GM12878 (cell line): ENCODE measurements at places on chromosomes 2 and 18.

DNA sequence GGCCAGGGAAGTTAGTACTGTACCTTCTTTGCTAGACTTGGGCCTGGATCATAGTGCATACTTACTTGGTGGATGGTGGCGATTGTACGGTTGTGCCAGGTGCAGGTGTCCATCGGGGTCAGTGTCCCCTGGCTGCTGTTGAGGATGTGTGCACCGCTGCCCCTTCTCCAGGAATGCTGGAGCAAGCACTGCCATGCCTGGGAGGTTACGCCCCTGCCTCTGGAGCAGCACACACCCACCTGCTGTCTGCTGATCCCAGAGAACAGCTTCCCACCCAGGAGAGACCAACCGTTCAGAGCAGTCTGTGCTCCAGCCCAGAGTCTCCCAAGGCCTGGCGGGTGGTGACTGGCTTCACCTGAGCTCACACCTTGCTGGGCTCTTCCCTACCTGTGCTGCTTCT lies 286.8 kb upstream of the HS6ST1 start:
- DNase-seq, result no peak

- DNase-seq, result no peak
Observed at GRCh38 chr2:118224895-118225311, 136.6 kb downstream of the INSIG2 start.

DNA sequence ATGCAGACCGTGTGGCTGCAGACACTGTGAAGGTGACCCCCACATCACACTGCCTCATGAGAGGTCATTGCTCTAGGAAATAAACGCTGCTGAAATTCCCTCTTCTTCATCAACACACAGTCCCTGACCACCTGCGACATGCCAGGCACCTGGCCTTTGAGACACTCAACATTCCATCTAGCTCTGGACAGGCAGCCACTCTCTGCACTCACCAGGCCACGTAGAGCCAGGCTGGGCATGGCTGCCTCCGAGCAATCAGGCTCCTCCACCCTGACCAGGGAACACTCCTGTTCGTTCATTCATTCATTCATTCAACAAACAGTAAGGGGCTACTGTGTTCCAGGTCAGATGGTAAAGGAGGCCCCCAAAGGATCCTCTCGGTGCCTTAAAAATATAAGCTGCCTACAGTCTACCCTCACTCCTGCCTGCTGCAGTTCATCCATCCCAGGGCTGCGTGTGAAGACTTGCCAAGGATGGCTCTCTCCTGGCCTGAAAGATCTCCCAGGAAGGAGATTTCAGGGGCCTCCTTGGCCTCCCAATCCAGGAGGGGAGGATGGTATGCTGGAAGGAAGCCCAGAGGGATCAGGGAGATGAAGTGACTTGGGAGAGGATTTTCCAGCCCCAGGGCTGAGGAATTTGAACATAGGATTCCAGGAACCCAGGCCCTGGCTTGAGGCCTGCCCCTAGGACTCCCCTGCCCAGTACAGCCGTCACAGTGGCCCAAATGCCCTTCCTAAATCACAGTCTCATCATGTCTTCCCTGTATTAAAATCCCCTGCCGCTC lies 66.7 kb downstream of the TNS1 start:
- no peak for DNase-seq

GRCh38 chr2:165837122-165837521 lies 43.1 kb upstream of the GALNT3 start:
- DNase-seq, result no peak

- no peak for DNase-seq
Observed at GRCh38 chr2:159546716-159547430, 69.5 kb downstream of the BAZ2B start.

DNA sequence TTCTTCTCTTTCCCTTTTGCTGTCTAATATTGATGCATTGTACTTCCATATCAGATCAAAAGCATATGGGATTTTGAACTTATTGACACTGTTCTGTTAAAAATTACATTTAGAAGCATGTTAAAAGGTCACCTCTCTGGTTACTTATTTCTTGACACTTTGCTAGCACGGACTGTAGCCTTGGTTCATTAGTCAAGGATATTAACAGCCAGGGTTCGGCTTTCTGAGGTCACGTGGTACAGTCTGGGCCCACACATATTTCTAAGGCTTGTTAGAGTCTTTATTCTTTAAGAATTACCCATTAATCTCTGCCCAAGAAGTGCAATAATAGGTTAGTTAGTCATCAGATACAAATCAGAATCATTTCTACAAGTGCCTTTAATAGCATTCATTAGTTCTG lies 1035.8 kb upstream of the FANCL start:
- DNase-seq, result no peak

GRCh38 chr2:181823405-181823804 lies 68.1 kb upstream of the ITPRID2 start:
- DNase-seq, result no peak

- no peak for DNase-seq
Observed at GRCh38 chr2:158618891-158619490, 162.2 kb downstream of the PKP4 start.

DNA sequence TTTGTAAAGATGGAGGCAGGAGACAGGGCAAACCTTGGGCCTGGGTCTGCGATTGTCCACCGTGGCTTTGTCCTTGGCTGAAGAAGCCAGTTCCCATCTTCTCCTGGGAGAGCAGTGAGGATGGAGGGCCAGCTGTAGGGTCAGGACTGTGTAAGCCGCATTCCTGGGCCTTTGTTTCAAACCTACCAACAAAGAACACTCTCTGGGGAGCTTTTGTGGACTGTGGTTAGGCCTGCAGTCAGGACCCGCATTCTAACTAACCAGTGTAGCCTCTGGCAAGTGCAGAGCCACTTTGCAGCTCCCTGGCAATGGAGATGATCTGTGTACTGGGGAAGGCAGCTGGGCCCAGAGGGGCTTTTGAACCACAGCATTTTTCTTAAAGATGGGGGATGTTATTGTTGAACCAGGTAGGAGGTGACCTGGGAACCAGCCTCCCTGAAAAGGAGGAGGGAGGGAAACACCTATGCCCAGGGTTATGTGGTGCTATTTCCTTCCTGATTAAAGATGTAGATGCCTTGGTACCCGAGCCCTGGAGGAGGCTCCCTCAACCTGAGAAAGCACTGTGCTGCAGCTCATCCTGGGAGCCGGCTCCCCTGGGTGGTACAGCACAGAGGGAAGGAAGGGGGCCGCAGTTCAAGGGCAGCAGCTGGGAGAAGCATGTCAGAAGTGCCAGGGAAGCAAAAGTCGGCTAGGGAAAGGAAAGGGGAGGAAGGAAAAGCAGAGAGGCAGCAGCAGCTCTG lies 12.7 kb upstream of the SMAD4 start:
- DNase-seq, result no peak

- no peak for DNase-seq
Observed at GRCh38 chr2:166381-166780, 97.5 kb downstream of the SH3YL1 start.

- no peak for DNase-seq
Observed at GRCh38 chr2:171791361-171791760, 102.7 kb downstream of the SLC25A12 start.

GRCh38 chr2:20035955-20036666 lies 15.3 kb downstream of the LAPTM4A start:
- DNase-seq, result no peak

DNA sequence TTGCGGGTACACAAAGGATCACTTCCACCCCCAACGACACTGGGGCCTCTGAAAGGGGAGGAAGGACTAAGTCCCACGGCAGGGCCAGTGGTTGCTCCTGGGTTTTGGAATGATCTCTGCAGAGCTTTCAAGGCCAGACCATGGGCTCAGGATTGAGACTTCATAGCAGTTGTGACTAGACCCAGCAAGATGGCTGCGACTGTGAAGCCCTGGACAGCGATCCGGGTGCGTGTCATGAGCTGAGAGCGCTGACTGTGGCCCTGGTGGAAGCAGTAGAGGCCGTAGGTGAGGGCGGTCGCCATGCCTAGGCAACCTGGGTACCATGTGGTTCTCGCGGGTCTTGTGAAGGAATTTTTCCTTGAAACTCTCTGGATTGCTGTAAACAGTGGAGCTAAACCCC lies 27.3 kb downstream of the NCL start:
- DNase-seq, result no peak

- DNase-seq, result no peak
Observed at GRCh38 chr2:238302087-238302486, 13.7 kb upstream of the PER2 start.

GRCh38 chr2:2642906-2643890 lies 312.1 kb upstream of the MYT1L start:
- DNase-seq, result no peak

DNA sequence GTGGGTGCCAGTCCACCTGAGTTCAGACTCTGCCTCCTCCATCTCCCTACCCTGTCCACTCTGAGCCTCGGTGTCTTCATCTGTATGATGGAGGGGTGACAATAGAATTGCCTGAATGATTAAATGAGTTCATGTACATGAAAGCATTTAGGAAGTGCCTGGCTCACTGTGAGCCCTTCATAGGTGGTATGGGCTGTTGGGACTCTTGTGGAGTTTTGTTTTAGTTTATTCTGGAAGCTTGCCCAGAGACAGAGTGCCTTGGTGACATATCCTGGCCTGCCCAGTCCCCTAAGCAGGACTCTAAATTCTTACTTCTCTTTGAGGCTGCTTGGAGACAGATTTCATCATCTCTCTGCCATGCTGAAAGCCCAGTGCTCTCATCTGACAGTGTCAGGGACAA lies 24.5 kb upstream of the GIGYF2 start:
- DNase-seq, result no peak

- no peak for DNase-seq
Observed at GRCh38 chr2:220987839-220988238, 584.3 kb downstream of the EPHA4 start.

DNA sequence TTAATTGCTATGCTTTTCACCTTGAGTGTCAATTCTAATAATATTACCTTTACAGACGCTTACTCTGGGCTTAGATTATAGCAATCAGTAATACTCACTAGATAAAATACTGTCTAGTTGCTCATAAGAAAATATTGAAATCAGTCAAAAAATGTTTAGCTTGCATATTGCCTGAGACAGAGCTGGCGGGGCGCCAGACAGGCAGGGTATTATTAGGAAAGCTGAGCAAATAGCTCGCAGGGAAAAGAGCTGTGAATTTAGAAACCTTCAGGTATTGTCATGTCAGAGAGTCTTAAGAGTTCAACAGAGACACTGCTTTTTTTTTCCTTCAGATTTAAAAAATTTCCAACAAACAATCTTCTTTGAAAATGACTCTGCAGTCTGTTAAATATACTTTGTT lies 118.4 kb downstream of the MEIS1 start:
- DNase-seq, result no peak

GRCh38 chr18:53441761-53442414 lies 782.6 kb downstream of the MBD2 start:
- DNase-seq, result no peak

DNA sequence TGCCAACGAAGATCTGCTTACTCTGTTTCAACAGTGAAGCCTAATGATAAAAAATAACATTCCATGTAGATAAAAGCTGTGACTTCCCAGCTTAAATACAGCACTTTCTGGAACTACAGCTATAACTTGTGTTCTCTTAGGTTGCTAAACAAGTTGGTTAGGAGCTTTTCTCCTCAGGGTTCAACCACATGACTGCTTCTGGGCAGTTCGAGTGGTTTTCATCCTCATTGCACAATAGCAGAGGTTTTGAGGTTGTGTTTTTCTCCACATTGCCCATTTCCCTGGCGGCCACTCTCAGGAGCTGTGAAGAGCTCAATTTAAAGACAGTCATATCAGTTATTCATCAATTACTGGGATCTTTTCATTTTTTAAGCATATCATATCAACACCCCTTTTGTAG lies 102.2 kb upstream of the CYP1B1 start:
- DNase-seq, result no peak

- DNase-seq, result no peak
Observed at GRCh38 chr18:11821643-11822237, 29.5 kb upstream of the CHMP1B start.

- DNase-seq, result no peak
Observed at GRCh38 chr18:13570856-13571495, 155.4 kb downstream of the FAM210A start.

DNA sequence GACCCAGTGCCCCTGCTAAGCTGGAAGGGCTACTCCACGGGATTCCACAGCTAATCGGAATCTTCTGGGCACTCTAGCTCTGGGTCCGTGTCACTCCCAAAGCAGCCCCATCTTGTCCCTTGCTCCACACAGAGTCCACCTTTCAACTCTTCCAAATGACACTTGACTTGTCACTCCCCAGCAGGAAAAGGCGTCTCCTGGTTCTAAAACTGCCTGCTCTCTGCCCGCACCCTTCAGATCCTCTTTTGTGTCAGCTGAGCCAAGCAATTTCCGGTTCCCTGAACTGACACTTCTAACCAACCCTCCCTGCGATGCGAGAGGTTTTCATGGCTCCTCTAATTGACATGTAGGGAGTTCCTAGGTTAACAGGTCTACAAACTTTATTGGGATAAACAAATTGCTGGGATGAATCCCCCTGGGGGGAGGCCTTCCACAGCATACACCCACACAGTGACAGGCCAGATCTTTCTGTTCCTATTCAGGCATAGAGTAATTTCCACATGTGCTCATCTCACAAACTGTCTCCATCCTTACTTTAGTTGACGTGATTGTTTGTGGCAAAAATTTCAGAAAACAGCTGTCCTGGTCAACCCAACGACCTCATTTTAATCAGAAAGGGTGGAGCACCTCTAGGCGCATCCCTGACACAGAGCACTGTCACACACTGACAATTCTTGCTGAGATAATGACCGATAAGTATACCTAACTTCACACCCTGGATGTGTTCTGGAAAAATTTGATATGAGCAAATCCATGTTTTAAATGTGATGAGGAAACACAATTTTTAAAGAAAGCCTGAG lies 104.9 kb downstream of the RBMS1 start:
- no peak for DNase-seq

DNA sequence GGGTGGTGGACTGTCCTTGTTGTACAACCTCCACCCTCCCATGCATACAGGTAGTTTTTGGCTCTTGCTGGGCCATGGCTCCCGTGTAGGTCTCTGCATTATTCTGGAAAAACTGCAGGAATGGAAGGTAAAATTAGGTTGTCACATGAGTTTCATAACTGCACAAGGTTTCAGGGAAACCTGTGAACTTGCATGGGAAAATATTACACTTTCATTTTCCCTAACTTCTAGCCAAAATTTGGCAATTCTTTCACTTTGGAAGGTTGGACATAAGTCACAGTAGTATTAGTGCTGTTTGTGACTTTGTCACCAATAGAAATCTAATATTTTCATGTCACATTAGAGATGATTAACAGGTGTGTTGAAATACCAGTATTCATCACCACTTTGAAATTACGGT lies 118.1 kb upstream of the MGAT5 start:
- no peak for DNase-seq

- no peak for DNase-seq
Observed at GRCh38 chr2:215290980-215291599, 20.8 kb upstream of the ATIC start.

- DNase-seq, result no peak
Observed at GRCh38 chr2:30807249-30807648, at the start of gene CAPN13. CAPN13 (minus strand) TSS chr2:30807446; CDS start chr2:30787325, 20,121 bp downstream.

- DNase-seq, result no peak
Observed at GRCh38 chr2:54927751-54928615, 122.3 kb downstream of the RTN4 start.
